Suprapubic skin (tissue), 4 donors: ENCODE measurements at places on chromosomes 3 and 15. TPM values are rescaled to one million over a fixed set of nuclear protein-coding genes. Genes with fewer than 3 reads are reported as not detected.

- no peak for DNase-seq
Observed at GRCh38 chr3:185532901-185533300, 19.5 kb downstream of the LIPH start.

- no peak for DNase-seq
Observed at GRCh38 chr3:116188231-116188785, 257.0 kb downstream of the LSAMP start.

DNA sequence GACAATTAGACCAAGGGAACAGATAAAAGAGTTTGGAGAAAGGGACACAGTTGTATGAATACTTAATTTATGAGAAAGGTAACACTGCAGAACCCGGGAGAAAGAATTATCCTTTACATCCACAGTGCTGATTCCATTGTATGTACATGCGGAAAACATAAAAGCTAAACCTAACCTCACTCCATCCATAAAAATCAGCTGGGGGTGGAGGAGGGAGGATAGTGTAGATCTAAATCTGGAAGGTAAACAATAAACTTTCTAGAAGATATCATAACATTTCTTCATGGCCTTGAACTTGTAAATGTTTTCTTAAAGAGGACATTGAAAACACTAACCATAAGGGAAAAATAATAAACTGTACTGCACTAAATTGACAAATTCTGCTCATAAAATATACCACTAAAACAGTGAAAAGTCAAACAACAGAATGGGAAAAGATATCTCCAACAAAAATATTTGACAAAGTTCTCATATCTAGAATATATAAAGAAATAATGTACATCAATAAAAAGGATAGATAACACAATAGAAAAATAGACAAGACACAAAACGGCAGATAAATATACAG lies 220.5 kb downstream of the DPH6 start:
- DNase-seq, result no peak

GRCh38 chr15:44726568-44727484 lies 9.5 kb upstream of the TRIM69 start:
- no peak for DNase-seq

- DNase-seq, result no peak
Observed at GRCh38 chr15:92949604-92950249, 49.6 kb downstream of the CHD2 start.

DNA sequence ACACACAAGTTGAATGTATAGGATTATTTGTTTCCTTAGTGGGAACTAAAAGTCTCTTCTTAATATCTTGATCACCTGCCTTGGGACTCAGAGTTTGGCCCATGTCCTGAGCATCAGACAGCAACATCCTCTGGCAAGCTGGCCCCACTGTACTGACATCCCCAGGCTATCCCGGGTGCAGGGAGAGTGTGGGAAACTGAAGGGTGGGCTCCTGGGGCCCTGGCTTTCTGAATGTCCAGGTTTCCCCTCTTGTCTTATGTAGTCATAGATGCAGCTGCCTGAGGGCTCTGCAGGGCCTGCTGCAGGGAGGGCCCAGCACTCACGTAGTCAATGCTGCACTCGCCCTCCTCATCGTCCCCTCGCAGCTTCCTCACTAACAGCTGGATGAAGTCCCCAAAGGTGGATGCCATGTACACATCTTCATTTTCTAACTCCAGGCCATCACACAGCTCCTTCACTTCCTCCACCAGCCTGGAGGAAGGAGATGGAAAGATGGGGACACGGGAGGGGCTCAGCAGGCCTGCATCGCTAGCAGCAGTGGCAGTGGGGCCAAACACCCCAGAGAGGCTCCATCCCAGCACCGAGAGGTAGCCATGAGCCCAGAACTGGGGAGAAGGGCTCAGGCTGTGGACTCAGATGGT lies 42.8 kb downstream of the ALDH1L1 start:
- peak; percentile 57 for DNase-seq

DNA sequence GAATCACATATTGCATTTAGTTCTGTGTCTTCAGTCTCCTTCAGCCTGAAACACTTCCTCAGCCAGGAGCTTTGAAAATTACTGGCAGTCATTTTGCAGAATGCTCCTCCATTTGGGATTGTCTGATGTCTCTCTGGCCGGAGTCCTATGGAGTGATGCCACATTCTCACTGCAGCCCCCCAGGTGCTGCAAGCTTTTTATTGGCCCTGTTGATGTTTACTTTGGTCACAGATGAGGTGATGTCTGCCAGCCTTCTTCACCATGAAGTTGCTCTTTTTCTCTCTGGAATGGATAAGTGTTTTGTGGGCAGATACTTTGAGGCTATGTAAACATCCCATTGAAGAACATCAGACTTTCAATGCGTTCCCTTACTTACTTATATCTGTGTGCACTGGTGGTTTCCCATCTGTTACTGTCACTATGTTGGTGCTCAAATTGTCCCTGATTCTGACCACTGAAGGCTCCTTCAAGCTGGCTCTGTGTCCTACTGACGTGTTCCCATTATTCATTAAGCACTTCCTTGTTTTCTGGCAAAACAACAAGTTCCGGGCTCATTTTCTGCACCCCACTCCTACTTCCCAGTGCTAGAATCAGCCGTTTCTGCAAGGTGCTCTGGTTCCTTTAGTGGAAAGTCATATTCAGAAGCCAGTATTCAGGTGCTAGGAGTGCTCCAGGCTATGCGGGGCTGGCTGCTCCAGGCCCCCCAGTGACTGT lies 1.4 kb upstream of the CLEC3B start:
- no peak for DNase-seq

DNA sequence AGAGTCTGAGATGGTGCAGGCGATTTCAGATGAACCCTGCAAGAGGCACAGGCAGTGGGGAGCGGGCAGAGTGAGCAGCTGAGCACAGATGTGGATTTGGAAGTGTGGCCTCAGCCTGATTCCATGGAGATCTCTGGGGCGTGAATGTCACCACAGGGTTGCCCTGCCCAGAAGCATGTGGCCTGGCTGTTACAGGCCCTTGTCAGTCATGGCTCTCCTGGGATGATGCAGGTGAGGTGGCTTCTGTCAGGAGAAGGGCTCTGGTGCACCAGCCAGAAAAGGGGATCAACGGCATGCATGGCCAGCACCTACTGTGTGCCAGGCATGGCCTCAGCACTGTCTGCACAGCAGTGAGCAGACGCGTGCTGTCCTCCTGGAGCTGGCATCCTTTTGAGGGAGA lies 11.9 kb downstream of the HDAC11 start:
- DNase-seq, result no peak

DNA sequence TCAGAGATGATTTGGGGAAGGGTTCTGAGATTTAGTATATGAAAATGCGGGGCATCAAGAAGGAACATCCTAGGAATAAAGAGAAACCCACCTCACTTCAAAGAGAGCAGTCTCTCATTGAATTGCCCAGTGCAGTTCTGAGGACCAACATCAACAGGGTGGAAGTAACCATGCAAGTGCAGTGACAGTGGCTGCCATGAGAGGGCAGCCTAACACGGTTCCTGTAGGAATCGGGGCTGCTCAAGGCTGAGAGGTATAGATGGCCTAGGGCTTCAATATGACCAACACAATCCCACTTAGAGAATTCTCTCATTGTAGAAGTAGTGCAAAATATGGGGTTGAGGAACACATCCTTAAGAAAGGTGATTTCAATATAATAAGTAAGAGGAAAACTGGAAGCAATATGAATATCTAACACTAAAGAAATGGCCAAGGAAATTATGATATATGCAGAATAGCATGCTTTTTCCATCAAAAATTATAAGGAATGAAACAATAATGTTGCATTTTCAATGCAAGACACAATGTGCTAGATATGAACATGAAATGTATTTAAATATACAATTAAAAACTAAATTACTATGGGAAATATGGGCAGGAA lies 51.1 kb upstream of the ARRDC4 start:
- DNase-seq, result no peak

DNA sequence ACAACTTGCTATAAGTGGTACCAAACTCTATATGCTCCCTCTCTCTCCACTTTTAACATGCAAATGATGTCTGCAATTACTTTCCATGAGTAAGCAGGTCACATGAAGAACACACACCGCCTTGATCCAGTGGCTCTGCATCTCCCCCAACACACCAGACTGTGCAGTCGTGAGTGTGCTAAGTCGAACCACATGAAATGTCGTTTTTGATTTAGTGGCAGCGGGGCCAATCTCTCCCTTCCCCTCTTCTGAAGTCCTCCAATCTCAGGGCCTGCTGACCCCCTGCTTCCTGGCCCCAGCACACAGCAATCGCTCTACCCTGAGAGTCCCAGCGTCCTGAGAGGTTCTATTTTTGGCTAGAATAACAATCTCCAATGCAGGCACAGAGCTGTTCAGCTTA lies 312.5 kb downstream of the SHQ1 start:
- DNase-seq, result no peak

GRCh38 chr15:52528564-52529340 lies at the start of gene MYO5A:
TSS of gene MYO5A (minus strand) at chr15:52528880. CDS start at chr15:52528806, 74 bp downstream.
- peak; percentile 83 for DNase-seq

- no peak for DNase-seq
Observed at GRCh38 chr3:169661361-169662131, 2.0 kb downstream of the MECOM start.

- no peak for DNase-seq
Observed at GRCh38 chr3:73530022-73530396, 94.7 kb downstream of the PDZRN3 start.

DNA sequence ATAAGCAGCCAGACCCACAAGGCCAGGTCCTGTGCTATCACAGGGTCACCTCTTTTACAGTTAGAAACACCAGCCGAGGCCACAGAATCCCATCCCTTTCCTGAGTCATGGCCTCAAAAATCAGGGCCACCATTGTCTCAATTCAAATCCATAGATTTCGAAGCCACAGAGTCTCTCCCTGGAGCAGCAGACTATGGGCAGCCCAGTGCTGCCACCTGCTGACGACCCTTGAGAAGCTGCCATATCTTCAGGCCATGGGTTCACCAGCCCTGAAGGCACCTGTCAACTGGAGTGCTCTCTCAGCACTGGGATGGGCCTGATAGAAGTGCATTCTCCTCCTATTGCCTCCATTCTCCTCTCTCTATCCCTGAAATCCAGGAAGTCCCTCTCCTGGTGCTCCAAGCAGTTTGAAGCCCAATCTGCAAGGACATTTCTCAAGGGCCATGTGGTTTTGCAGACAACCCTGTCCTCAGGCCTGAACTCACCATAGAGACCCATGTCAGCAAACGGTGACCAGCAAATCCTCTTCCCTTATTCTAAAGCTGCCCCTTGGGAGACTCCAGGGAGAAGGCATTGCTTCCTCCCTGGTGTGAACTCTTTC lies 39.6 kb downstream of the TGM4 start:
- no peak for DNase-seq

DNA sequence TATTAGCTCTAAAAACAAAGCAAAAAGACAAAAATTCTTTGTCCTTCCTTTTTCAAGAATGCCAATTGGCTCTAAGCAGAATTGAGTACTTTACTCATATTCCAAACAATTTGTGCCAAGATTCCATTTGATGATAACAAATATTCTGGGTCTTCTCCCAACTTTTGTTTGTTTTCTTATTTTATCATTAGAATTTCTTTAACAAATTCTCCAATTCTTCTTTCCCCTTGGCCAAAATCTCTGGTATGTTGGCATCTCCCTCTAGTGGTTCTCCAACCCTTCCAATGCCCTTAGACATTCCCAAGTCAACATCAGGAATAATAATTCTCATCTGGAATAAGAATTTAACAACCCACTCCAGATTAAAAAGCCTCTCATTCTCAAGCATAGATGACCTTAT lies 5.3 kb downstream of the CPOX start:
- DNase-seq, result no peak

- DNase-seq, result no peak
Observed at GRCh38 chr15:33016405-33017024, 178.0 kb downstream of the FMN1 start.

- no peak for DNase-seq
Observed at GRCh38 chr3:34568766-34569165, 770.3 kb downstream of the PDCD6IP start.

GRCh38 chr3:38575279-38575843 lies 74.1 kb downstream of the SCN5A start:
- peak; percentile 38 for DNase-seq

- DNase-seq, result no peak
Observed at GRCh38 chr15:101243420-101243819, 8.4 kb downstream of the CHSY1 start.

DNA sequence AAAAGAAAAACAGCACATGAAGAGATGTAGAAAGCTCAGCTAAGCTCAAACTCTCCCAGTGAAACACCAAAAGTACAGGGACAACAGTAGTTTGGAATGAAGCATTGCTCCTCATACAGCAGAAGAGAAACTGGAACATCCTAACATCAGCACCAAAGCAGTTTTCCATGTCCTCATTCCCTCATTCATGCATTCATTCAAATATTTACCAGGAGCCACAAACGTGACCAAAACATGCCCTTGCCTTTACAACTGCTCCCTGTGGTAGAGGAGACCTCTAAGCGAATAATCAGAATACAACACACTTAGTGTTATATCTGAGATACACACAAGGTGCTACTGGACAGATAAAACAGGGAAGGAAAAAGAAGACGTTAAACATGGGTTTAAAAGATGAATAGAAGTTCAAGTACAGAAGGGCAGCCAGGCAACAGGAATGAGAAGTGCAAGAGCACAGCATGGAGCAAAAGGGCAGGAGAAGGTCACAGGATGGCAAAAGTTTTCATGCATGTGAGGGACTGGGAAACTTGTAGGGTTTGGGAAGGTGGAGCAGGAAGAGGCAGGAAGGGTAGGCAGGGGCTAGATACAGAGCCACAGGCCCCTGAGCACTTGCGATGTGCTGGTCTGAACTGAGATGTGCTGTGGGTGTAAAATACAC lies 58.5 kb upstream of the LMCD1 start:
- no peak for DNase-seq

GRCh38 chr3:2659896-2660295 lies 450.3 kb downstream of the IL5RA start:
- DNase-seq, result no peak

GRCh38 chr15:49379996-49380395 lies 43.0 kb upstream of the FGF7 start:
- DNase-seq, result no peak

DNA sequence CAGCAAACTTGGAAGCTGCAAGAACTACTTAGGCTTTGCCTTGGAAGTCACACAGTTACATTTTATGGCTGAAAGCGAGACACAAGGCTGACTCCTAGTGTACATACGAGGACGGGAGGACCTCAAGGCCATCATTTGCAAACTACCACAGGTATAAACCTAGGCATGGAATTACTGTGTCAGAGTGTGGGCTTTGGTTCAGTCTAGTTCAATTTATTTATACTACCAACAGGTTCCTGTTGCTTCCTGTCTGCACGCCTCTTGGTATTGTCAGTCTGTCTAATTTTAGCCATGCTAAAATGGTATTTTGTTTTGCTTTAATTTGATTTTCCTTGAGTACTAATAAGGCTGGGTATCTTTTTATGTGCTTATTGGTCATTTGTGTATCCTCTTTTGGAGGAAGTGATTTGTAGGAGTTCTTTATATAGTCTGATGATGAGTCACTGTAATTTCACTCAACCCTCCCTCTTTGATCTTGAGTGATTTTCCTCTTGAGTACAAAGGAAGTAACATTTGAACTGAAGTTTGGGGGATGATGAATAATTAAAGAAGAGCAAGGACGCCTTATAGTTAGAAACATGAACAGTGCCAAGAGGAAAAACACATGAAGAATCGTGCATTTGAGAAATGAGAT lies 8.2 kb downstream of the ANKRD34C start:
- no peak for DNase-seq

GRCh38 chr15:100696452-100696851 lies 94.1 kb downstream of the ASB7 start:
- DNase-seq, result no peak

The PLSCR4 gene
- total RNA-seq, result 27.4 TPM

The CHP1 gene
- total RNA-seq, result 187 TPM

The JMJD7 gene
- total RNA-seq, result 88.3 TPM

The PXK gene
- total RNA-seq, result 36.9 TPM
